CD8-positive, alpha-beta memory T cell (primary cell): ENCODE measurements at places on chromosomes 3 and 15.
A peak's percentile ranks its signal among the peaks of the same experiment; 100 is the strongest.

DNA sequence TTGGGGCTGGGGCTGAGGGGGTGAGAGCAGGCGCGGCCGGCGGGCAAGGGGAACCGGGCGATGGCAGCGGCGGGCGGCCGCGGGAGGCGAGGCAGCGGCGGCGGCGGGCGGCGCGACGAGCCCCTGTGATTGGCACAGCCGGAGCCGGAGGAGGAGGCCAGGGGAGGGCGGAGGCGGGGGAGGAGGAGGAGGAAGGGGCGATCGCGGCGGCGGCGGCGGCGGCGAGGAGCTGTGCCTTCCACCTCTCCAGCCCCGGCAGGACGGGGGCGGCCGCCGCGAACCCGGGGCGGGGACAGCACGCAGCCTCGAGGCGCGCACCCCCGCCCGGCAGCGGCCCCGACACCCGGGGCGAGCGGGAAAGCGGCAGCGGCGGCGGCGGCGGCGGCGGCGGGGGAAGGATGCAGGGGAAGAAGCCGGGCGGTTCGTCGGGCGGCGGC lies at the start of gene SLCO3A1:
SLCO3A1 (plus strand) TSS at position 198 of the 437 bp plus-strand sequence.
- peak; percentile 81 for DNase-seq

- DNase-seq = no peak
Measured at GRCh38 chr3:42830437-42831320, 21.4 kb downstream of the ACKR2 start.

GRCh38 chr3:188350961-188351360 lies 197.0 kb downstream of the LPP start:
- DNase-seq = no peak

DNA sequence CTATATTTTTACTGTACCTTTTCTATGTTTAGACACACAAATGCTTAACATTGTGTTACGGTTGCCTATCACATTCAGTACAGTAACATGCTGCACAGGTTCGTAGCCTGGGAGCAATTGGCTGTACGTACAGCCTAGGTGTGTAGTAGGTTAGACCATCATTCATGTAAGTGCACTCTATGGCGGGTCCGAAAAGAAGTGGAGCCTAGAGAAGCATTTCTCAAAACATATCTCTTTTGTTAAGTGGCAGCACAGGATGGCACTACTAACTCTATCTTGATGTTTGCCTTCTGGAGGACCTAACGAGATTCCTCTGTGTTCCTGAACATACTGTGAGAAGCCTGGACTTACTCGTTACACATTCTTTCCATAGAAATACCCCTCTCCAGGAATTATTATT lies 132.3 kb upstream of the ADPGK start:
- DNase-seq = no peak

DNA sequence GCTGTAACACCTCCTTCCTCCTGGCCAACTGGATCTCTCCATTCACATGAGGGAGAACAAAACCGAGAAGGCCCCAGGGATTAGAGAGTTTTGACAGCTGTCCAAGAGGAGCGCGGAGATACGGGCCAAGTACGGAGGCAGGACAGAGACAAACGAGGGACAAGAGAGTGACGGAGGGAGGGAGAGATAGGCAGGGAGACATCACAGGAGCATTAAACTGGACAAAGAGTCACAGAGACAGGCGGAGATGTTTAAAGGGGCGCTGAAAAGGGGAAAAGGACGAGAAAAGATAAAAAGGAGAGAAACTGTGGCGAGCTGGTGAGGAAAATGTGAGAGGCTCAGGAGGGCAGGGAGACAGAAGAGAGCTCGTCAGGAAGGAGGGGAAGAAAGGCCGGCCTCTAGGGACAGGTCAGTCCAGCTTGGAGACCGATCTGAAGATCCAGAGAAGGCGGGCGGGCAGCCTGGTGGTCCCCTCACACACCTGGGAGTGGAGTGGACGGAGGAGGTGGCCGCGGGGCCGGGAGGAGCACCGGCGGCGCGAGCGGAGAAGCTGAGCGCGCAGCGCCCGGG lies 40.5 kb upstream of the ROPN1 start:
- no peak for DNase-seq

DNA sequence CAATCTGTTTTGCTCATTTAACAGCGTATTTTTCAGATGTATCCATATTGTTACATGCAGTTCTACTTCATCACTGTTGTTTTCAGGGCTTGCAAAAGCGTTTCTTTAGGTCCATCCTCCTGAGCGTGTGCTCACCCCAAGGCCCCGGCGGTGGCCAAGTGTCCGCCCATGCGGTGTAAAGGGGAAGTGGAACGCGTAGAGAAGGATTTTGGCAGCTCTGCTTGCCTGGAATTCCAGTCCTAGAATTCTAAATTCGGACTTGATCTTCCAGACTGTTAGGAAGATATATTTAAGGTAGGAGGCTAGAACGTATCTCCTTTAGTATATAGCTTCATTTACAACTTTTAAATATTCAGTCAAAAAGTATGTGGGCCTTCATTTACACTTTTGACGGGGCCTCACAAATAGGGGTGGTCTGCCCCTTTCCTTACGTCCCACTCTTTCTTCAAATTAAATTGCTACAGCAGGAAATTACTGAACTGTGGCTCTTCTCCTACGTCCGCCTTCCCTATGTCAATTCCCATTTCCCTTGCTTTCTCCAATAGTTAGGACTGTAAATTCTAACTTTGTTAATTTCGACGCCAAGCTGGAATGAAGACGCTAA lies 609 bp upstream of the TBC1D23 start:
- no peak for DNase-seq

DNA sequence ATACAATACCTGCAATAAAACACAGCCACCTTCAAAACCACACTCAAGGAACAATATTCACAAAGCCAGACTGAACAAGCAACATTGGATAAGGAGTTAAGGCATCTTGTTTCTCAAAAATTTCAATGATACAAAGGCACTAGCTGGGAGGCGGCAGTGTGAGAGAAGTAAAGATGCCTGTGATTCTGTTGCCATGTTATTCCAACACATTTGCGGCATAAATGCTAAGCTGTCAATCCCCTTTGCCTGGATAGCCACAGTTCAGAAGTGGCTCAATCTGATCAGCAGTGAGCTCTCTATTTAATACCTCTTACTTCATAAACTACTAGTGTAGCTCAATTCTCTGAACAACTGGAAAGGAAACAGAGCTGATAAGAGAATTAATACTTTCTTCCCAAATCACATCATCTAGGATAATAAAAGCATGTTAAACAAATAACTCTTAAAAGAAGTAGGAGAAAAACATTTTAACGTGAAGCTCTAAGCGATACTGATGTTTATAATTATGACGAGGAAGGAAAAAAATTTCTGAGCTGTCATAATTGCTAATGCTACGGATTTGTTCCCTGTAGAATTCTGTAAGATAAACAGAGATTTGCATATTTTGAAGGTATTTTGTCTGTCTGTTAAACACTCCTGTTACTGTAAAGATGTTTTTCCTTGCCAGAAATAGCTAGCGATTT lies 358.4 kb downstream of the FOXP1 start:
- DNase-seq = no peak

GRCh38 chr3:9496893-9497292 lies 56.7 kb downstream of the LHFPL4 start:
- DNase-seq = no peak

DNA sequence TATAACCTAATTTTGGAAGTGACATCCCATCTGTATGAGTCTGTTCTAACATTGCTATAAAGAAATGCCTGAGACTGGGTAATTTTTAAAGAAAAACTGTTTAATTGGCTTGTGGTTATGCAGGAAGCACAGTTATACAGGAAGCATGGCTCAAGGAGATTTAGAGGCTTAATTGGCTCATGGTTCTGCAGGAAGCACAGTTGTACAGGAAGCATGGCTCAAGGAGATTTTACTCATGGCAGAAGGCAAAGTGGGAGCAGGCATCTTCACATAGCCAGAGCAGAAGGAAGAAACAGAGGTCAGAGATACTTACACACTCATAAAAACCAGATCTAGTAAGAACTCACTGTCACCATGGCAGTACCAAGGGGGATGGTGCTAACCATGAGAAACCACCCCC lies 193.1 kb upstream of the ADAMTS9 start:
- DNase-seq = no peak

DNA sequence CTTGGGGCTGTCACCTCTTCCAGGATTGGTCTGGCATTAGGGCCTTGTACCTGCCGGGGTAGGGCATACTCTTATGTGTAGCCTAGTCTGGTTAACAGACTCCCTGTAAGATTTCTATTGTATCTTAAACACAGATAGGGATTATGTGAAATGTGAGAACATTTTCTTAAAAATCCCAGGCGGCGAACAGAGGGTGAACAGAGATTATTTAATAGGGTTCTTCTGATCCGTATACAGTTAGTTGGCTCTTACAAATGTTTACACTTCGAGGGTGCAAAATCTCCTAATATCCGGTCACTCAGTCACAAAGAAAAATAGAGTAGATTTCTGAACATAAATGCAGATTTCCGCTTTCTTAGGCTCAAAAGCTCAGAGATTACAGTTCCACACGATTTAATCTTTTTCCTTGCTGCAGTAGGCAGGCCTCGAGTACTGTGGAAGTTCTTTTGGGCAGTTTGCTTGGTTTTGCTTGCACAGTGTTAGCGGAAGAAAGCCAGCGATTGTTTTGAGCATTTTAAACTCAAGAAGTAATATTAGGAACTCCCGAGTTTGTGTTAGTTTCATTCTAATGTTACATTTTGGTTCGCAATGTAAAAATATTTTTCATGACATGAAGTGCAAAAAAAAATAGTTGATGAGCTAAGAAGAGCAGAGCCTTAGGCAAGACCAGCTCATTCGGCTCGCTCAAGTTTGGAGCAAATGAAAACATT lies 993 bp downstream of the PLCL2 start:
- no peak for DNase-seq

DNA sequence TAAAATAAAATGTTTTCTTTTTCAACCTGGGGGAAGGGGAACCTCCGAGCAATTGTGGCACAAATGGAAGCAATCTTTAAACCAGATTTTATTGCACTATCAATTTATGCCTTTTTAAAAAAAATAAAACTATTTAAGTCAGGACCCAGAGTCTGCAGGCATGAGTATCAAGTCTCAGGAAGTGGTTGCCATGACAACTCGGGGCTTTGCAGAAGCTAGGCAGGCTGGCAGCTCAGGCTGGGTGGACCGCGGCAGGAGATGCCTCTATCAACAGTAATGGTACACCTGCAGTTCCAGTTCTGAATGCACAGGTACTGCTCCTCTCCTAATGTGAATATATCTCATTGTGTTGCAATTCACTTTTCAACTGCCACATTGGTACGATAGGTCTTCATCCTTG lies 447.7 kb downstream of the GABRG3 start:
- DNase-seq = no peak

DNA sequence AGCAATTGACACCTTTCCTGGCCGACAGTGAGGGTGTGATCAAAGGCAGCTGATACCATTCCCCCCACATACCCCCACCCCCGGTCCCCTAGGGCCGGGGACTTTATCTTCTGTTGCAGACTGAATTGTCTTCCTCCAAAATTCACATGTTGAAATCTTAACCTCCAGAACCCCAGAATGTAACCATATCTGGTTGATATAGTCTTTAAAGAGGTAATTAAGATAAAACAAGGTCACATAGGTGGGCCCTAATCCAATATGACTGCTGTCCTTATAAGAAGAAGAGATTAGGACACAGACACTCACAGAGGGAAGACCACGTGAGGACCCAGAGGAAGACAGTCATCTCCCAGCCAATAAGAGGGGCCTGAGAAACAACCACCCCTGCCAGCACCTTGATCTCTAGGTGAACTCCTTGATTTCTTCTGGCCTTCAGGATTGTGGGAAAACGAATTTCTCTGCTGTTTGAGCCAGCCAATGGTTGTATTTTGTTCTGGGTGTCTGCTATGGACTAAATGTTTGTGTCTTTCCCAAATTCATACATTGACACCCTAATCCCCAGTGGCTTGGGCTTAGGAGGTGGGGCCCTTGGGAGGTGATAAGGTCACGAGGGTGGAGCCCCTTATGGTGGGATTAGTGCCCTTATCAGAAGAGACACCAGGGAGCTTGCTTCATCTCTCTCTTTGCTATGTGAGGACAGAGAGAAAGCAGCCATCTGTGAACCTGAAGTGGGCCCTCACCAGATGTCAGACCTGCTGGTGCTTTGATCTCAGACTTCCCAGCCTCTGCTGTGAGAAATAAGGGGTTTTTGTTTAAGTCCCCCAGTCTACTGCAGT lies 144.0 kb downstream of the CHSY1 start:
- no peak for DNase-seq

DNA sequence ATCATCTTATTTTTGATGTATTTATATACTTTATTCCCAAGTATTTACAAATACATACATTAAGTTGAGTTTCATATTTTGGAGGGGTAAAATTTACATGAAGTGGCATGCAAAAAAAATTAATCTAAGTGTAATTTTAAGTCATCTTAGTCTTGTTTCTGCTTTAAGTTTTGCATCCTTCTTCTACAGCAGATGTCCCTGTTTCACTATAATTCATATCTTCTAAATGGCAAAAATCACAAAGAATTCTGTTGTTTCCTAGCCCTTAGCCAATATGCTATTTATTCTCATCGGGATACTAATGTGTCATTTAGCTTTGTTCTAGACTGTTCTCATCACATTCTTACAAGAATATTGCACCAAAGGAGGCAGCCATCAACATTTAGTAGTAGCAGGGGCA lies 831.9 kb downstream of the GBE1 start:
- no peak for DNase-seq

DNA sequence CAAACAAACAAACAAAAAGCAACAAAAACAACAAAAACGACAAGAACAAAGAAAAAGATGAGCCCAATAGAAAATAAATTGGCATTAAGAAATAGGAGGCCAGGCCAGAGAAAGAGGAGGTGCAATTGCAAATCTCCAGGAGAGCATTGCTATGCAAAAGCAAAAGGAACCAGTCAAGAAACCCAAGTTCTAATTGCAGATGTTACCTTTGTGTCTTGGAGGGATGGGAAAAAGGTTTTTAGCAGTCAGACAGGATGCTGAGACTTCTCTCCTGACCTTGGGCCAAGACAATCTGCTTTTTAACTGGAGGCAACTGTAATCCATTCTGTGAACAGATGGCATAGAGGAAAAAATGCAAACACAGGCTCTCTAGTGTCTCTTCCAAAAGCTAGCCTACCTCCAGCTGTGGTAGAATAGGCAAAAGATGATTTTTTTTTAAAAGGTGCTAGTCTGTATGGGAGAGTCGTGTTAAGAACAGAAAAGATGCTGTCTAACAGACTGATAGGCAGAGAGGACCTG lies 56.4 kb downstream of the LSAMP start:
- no peak for DNase-seq

DNA sequence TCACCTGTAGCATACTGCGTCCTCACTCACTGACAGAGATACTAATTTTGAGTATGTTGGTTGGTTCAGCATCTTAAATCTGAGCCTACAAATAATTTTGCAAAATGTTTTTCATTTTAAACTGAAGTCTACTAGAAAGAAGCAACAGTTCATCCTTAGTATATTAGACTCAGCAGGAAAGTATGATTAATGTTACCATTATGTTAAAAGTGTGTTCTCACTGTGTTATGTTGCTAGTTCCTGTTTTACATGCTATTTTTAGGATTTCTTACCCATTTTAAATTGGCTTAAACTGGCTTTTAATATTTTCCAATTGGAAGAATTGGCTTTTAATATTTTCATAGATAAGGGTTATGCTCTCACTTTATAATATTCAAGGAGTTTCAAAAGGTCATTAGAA lies 25.7 kb downstream of the ACKR4 start:
- DNase-seq = no peak
